ENCODE measurements at places on chromosomes 2 and 18.
A peak's percentile ranks its signal among the peaks of the same experiment; 100 is the strongest.

- H3K27me3 ChIP-seq = no peaks in the 10 kb centered on the region
- H3K36me3 ChIP-seq = peaks cover 21% of the 10 kb centered on the region
These were observed 688 bp downstream of the MAPRE2 start for GRCh38 chr18:35041815-35042387.

DNA sequence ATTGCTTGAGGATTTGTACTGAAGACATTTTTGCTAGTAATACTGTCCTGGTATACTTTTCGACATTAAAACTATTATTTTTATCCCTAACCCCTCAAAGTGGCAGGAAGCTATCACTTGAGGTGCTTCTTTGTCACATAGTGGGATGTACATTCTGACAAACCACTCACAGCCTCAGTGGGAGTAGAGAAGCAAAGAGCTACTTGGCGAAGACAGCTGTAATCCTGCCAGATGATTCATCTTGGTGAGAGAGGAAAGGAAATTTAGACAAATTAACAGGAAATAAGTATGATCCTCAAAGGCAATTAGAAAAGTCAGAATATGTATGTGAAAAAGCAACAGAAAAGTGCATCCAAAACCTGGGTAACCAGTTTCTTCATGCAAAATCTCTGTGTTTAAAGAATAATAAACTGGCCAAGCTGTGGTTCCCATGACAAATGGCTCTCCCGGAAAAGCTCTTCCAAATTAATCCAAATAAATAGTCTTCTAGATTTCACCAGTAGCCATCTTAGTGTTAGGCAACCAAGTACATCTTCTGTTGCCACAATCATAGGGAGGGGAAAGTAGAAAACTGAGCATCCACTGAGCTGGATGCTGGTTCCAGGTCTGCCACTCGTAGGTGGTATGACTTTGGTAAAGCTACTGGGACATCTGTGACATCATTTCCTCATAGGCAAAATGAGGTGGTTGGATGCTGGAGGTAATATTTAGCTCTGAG is 308.0 kb upstream of the LYPD1 start:
- H3K27ac ChIP-seq = no peak overlapping the region
- no peaks in the 10 kb centered on the region for H3K4me1 ChIP-seq
- no peaks in the 10 kb centered on the region for H3K27me3 ChIP-seq
- DNase-seq = no peak

DNA sequence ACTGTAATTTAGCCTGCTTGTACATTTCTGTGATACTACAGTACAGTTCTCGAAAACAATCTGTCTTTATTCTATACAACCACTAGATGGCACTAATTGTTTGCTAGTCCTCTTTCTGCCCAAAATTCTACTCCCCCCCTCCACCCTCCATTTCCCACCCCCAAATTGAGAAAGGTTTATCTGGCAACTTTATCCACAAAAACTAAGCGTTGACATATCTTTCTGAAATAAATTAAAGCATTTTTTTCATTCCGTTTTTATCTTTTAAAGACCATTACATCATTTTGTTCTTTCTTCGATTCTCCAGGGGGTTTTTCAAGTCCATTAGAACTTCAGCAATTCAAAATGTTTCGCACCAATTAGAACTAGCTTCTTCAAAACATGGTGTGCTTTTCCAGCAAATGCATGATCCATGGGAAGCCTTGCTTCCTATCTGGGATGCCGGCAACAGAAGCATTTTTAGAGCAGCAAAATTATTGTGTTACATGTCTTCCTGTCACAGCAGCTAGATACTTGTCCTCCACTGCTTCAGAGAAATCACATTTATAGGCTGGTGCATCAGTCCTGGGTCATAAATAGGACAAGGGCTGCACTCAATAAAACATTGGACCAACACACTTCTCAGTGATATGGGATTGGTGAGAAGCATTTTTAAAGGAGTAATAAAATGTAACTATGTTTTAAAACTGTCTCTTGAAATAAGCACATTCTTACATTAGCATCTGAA is 241.3 kb downstream of the PAX3 start:
- H3K27ac ChIP-seq = no peak overlapping the region
- H3K36me3 ChIP-seq = no peaks in the 10 kb centered on the region
- DNase-seq = no peak
- peaks cover 82% of the 10 kb centered on the region for H3K27me3 ChIP-seq
- peaks cover 7% of the 10 kb centered on the region for H3K4me1 ChIP-seq
- H3K4me3 ChIP-seq = no peak overlapping the region

- H3K36me3 ChIP-seq = no peaks in the 10 kb centered on the region
- H3K4me1 ChIP-seq = peaks cover 36% of the 10 kb centered on the region
- peak; percentile 45 for DNase-seq
- H3K27me3 ChIP-seq = peaks cover 56% of the 10 kb centered on the region
- no peak within 1 kb of the TSS for H3K27ac ChIP-seq
- H3K4me3 ChIP-seq = peak within 1 kb of the TSS; percentile 67
These were observed at the start of gene MAL for GRCh38 chr2:95025406-95026319. Gene MAL (plus strand): TSS chr2:95025708. CDS start chr2:95025793, 85 bp downstream.

GRCh38 chr2:197297266-197297665 is 13.3 kb downstream of the ANKRD44 start:
- H3K36me3 ChIP-seq = no peaks in the 10 kb centered on the region
- H3K27ac ChIP-seq = no peak overlapping the region
- H3K4me1 ChIP-seq = peaks cover 9% of the 10 kb centered on the region
- H3K4me3 ChIP-seq = no peak overlapping the region

- DNase-seq = no peak
- H3K27ac ChIP-seq = no peak overlapping the region
- H3K36me3 ChIP-seq = no peaks in the 10 kb centered on the region
- no peaks in the 10 kb centered on the region for H3K27me3 ChIP-seq
These were observed 18.3 kb upstream of the ST6GAL2 start for GRCh38 chr2:106904242-106904641.

DNA sequence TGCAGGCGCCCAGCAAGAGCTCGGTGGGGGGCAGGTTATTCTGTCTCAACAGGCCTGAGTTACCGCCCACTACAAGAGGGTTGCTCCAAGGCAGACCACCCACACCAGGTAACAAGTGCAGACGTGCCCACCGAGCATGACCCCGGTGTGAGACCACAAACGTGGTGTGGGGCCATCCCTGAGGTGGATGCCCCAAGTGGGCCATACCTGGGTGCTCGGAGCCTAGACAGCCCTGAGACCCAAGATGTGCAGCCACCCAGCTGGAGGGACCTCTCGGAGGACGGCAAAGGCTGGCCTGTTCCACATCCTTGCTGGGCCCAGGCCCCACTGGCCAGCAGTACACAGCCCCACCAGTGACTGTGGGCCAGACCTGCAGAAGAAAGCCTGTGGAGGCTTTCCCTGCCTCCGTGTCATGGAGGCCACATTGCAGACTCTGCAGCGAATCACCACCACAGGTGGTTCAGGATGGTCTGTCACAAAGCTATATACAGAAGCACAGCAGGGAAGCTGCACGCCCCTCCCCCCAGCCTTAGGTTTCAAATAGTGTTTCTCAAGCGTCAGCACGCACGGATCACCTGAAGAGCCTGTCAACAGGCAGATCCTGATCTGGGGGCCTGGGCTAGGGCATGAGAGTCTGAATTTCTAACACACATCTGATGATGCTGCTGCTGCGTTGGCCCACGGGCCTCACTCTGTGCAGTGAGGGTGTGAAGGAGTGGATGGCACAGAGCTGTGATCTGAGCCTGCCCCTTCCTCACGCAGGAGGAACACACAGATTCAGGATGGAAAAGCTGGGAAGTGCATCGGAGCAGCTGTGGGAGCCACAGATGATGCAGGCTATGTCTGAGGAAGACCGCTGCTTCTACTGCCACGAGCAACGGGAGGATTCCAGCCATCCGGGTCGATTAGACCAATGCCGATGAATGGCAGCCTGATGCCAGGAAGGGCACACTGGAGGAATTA is 96.8 kb downstream of the UXS1 start:
- peaks cover 9% of the 10 kb centered on the region for H3K36me3 ChIP-seq
- H3K27ac ChIP-seq = no peak overlapping the region
- H3K27me3 ChIP-seq = no peaks in the 10 kb centered on the region
- no peaks in the 10 kb centered on the region for H3K4me1 ChIP-seq
- no peak overlapping the region for H3K4me3 ChIP-seq

GRCh38 chr18:75728621-75729020 is 301.1 kb upstream of the SMIM21 start:
- DNase-seq = no peak
- no peaks in the 10 kb centered on the region for H3K27me3 ChIP-seq
- no peaks in the 10 kb centered on the region for H3K4me1 ChIP-seq
- no peak overlapping the region for H3K27ac ChIP-seq
- H3K4me3 ChIP-seq = no peak overlapping the region

- H3K27me3 ChIP-seq = no peaks in the 10 kb centered on the region
- peak overlapping the region; percentile 53 for H3K27ac ChIP-seq
- H3K4me1 ChIP-seq = peaks cover 45% of the 10 kb centered on the region
- H3K4me3 ChIP-seq = peak overlapping the region; percentile 5
- no peak for DNase-seq
These were observed 23.3 kb upstream of the DAW1 start for GRCh38 chr2:227848146-227848545.

DNA sequence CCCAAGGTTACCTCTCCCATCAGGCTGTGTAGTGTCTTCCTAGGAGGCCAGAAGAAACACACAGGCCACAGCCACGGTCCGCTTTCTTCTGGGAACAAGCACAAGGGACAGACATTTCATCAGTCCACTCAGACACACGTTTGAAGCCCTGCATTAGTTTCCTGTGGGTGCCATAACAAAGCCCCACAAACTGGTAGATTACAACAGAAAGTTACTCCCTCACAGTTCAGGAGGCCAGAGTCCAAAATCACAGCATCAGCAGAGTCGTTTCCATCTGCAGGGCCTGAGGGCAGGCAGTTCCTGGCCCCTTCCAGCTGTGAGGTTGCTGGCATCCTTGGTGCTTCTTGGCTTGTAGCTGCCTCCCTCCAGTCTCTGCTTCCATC is 8.8 kb upstream of the PRLH start:
- no peak overlapping the region for H3K4me3 ChIP-seq
- DNase-seq = no peak
- H3K27ac ChIP-seq = no peak overlapping the region
- peaks cover 14% of the 10 kb centered on the region for H3K27me3 ChIP-seq
- no peaks in the 10 kb centered on the region for H3K4me1 ChIP-seq

GRCh38 chr2:8154270-8154669 is 527.6 kb upstream of the ID2 start:
- no peaks in the 10 kb centered on the region for H3K27me3 ChIP-seq
- no peak overlapping the region for H3K27ac ChIP-seq
- no peak overlapping the region for H3K4me3 ChIP-seq
- no peaks in the 10 kb centered on the region for H3K36me3 ChIP-seq
- no peak for DNase-seq
- no peaks in the 10 kb centered on the region for H3K4me1 ChIP-seq

GRCh38 chr2:2714408-2714807 is 383.3 kb upstream of the MYT1L start:
- H3K4me3 ChIP-seq = no peak overlapping the region
- H3K27me3 ChIP-seq = peaks cover 13% of the 10 kb centered on the region
- H3K4me1 ChIP-seq = no peaks in the 10 kb centered on the region
- no peak overlapping the region for H3K27ac ChIP-seq
- H3K36me3 ChIP-seq = no peaks in the 10 kb centered on the region

DNA sequence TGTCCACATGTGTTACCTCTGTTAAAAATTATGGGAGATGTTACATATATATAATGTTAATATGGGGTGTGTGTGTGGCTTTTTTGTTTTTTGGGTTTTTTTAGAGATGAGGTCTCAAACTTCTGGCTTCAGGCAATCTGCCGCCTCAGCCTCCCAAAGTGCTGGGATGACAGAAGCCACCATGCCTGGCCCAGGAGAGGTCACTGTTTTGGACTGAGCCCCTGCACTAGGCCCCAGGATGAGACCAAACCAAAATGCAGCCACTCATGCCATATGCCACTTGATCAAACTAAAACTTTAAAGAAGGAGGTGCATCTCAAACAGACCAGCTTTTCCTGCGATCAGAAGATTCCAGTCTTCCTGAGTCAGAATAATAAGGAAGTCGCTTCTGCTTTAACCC is 2.5 kb downstream of the ADI1 start:
- peaks cover 39% of the 10 kb centered on the region for H3K4me1 ChIP-seq
- no peak overlapping the region for H3K4me3 ChIP-seq
- H3K27ac ChIP-seq = no peak overlapping the region
- no peak for DNase-seq
- H3K36me3 ChIP-seq = peaks cover 23% of the 10 kb centered on the region
- no peaks in the 10 kb centered on the region for H3K27me3 ChIP-seq

- H3K4me3 ChIP-seq = no peak overlapping the region
- H3K27me3 ChIP-seq = no peaks in the 10 kb centered on the region
- DNase-seq = no peak
- H3K36me3 ChIP-seq = no peaks in the 10 kb centered on the region
- H3K27ac ChIP-seq = no peak overlapping the region
These were observed 495.7 kb upstream of the TCF4 start for GRCh38 chr18:56083523-56084287.

GRCh38 chr18:54130177-54130576 is 94.3 kb downstream of the MBD2 start:
- no peak for DNase-seq
- H3K27me3 ChIP-seq = no peaks in the 10 kb centered on the region
- no peaks in the 10 kb centered on the region for H3K4me1 ChIP-seq
- no peak overlapping the region for H3K27ac ChIP-seq

DNA sequence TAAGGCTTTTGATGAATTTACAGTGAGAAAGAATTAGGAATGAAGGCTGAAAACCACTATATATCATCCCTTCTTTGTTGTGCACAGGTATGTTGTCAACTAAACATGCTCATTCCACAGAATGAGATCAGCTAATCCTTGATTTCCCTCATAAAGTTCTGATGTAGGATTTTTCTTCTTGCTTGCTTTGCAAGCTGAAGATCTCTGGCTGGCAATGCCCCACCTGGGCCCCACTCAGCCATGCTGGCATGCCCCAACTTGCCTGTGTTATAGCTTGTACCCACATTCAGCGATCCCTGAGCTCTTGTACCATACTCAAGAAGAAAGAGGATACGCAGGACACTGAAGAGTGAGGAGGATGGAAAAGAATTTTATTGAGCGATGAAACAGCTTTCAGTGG is 18.0 kb upstream of the SERPINB11 start:
- no peaks in the 10 kb centered on the region for H3K27me3 ChIP-seq
- no peak for DNase-seq
- H3K27ac ChIP-seq = no peak overlapping the region
- H3K36me3 ChIP-seq = peaks cover 5% of the 10 kb centered on the region
